NCI-H2029 treated with DMSO at 0.1 percent for 48 hours (cell line): ENCODE measurements at places on chromosomes 12 and 14.

DNA sequence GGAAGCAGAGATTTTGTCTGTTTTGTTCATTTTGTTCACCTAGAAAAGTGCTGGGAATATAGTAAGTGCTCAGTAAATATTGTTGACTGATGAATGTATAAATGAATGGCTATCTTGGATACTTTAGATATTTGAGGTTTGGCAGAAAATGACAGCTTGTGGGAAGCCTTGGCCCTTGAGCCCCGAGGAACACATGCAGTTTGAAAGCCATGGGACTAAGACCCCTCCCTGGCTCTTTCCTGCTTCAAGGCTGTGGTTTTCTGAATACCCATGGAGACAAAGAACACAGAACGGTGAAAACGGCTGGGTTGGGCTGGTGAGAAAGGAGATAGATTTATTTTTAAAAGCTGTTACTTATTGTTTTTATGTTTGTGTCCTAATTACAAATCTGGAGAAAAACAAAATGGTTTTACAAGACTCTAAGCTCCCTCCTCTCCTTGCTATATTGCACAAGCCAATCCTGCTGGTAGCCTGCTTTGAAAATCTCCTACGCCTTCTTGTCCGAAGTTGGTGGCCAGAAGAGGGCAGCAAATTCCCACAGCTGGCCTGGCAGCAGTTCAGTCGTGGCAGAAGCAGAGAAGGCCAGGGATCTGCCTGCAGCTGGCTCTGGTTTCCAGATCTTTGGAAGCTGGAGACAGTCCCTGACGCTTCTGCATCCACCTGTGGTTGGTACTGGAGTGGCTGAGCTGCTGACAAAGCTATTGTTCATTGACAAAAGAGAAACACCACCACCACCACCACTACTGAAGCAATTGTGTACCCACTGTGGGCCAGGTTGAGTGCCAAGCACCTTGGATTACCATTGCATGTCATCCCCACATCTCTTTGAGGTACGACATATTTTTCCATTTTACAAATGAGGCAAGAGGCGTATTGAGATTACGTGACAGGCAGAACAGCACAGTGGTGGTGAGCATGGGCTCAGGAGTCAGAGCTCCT, 5.2 kb upstream of the KRT85 start:
- DNase-seq, result peak; percentile 70

DNA sequence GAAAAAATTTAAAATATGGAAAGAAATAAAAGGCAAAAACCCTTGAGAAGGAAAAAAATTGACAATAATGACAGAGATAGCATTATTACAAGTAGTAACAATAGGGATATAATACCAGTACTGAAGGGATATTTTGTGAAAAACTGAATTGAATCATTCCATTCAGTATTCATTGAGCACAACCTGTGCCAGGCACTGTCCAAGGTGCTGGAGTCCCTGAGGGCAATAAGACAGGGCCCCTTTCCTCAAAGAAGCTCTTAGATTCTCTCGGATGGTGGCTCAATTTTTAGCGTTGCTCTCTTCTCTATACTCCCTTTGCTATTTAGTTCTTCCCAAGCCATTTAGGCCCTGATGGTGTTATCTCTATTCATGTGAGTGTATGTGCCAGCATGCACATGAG, 34.3 kb upstream of the GAS2L3 start:
- DNase-seq, result no peak

- DNase-seq, result no peak
Observed at GRCh38 chr12:50050410-50051098, 6.8 kb upstream of the ASIC1 start.

DNA sequence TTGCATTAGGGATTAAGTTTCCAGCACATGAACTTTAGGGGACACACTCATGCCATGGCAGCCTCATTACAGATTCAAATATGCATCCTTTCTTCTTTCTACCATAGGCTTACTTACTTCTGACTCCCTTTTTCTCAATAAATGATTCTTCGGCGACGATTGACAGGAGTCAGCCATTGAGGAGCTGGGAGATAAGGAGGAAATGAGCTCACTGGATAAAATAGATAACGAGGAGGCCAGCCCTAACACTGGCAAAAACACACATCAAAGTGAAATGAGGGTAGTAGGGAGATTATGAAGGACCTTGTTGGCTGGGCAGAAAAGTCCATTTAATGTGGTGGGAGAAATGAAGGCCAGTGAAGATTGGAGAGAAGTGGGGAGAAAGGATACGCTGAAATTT, 172.2 kb downstream of the SLC41A2 start:
- DNase-seq, result no peak

- DNase-seq, result no peak
Observed at GRCh38 chr12:97756066-97756666, 293.6 kb downstream of the RMST start.

DNA sequence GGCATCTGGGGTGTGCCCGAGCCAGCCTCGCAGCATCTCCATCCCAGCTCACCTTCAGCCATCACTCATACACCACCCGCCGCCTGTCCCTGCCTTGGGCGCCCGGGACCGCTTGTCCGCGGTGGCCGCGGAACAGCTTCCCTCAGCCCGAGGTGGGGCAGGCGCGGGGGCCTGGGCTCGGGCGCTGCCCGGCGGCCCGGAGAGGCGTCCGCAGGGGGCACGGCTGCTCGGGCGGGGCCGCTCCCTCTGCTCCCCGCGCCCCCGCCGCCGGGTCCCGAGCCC, 430 bp downstream of the SLC41A2 start:
- peak; percentile 12 for DNase-seq

DNA sequence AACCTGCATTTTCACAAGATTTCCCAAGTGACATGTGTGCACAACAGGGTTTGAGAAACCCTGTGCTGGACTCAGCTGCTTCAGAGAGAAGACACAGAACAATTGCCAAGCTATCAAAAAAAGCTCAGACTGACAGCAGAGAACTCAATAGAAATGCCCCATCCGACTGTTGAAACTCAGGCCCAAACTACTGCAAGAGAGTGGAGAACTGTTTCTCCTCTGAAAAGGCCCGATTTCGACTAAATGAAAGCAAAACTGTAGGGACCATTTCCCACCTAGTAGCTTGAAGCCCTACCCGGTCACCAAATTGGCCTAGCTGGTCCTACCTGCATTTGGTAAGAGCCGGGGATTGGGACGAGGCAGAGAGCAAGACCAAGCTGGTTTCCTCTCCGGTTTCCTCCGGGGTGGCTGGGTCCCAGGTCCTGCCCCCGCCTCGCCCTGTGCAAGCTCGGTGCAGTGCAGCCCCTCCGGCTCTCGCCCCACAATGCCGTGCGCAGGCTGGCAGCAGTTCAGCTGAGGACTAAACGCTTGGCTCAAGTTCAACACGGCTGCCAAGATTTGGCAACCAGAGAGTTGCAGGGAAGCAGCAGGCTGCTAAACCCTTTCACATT, 1180.6 kb downstream of the VRK1 start:
- peak; percentile 48 for DNase-seq

- no peak for DNase-seq
Observed at GRCh38 chr12:88063375-88063774, 34.2 kb upstream of the C12orf50 start.

GRCh38 chr12:3230758-3231375, 153.7 kb downstream of the TSPAN9 start:
- DNase-seq, result no peak

DNA sequence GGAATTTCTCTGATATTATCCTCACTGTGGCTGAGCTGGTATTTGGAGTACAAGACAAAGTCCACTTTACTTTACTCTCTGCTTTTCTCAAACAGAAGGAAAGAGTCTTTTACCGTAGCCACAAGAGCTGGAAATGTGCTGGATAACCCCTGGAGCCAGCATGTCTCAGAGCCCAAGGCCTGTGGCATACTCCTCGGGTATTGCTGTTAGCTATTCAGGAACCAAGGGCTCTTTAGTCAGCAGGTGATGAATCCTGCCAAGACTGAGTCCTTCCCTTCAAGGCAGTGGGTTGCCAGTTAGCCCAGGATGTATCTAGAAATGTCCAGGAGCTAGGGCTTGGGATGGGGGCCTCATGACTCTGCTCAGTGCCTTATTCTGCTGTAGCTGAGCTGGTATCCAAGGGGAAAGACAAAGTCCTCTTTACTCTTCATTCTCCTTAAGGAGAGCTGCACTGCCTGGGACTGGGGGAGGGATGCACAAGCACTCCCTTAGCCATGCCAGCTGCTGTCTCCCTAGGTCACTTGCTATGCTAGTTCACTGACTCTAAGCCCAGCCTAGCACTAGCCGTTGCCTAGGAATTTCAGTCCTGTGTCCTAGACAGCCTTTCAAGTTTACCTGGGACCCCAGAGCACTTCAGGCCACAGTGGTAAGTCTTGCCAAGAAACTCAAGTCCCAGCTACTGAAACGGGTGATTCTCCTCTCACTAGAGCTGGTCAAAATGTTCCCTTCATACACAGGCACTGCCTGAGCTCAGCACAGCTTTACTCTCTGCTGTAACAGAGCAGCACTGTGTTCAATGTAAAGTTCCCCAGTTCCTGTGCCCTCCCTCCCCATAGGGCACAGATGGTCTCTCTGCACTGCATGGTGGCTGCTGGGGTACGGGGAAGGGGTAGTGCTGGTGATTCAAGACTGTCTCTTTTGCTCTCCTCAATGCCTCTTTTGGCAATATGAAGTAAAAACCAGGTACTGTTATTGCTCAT, 136.4 kb downstream of the SLC35F4 start:
- no peak for DNase-seq

- DNase-seq, result no peak
Observed at GRCh38 chr12:13250416-13250815, 53.9 kb downstream of the EMP1 start.

GRCh38 chr14:29102996-29103395, 336.4 kb downstream of the FOXG1 start:
- no peak for DNase-seq

DNA sequence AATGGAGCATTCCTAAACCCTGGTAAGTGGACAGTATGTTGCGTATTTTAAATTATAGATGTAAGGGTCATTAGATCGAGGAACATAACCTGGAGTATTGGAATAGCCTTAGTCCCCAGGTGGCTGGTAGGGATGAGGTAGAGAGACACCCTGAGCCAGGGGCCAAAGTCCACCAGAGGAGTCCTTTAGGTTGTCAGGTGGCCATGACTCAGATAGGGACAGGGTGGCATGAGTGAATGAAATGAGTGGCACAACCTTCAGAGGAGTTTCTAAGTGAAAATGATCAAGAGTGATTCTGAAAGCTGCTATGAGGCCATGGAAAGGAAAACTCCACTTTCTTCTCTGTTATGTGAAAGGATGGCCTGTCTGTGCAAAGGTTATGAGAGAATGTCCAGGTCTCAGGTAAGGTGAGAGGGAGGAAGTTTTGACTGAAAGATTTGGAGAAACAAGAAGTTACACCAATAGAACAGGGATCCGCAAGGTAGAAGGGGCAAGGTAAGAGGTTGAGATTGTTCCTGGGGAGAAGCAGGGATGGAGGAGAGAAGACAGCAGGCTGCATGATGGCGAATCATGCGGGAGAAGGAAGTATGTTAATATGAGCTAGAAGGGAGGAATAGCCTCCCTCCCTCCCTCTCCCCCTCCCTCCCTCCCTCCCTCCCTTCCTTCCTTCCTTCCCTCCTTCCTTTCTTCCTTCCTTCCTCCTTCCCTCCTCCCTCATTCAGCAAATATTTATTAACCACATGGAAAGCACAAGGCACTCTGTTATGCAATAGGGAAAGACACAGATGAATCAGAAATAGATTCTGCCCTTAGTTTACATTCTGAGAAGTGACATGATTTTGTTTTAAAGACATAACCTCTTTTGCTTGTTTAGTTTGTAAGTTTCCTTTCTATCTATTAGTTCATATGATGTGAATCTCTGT, 14.0 kb upstream of the RIPK3 start:
- DNase-seq, result no peak

DNA sequence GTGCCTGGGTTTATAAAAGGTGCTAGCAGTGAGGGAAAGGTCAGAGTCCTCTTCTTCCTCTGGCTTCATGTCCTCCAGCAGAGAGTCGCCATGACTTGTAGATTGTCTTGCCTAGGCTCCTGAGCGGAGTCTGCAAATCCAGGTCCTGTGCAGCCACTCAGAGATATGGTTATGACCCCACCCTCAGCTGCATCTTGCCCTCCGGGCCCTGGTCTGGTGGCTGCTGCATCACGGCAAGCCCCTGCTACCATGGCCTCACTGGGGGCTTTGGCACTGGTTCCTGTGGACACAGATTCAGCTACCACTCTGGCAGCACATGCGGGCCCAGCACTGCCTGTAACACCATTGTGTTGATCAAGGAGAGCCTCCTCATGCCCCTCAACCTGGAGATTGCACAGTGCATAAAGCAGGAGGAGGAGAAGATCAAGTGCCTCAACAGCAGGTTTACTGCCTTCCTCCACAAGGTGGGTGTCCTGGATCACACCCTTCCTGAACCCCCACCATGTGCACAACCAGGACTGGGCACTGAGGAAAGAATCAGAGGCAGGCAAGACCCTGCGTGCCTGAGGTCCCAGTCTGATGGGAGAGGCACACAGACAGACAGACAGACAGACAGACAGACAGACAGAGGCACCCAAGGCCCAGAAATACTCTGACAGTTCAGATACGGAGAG, 10.5 kb upstream of the KRT86 start:
- DNase-seq, result no peak

DNA sequence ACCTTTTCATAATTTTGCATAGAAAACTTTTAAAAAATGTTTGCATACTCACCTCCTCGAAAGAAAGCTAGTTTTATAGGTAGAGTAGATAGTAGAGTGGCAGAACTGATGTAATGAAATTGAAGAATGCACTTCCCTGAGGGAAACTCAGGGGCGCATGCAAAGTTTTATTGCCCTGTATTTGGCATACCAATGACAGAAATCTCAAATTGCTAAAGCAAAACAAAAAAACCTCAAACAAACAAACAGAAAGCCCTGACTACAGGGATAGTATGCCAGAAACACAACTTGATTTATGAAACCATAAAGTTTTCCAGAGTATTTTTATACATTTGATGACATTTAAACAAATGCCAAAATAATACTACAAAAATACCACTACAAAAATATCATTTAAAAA, 1.8 kb downstream of the RASSF9 start:
- DNase-seq, result no peak

- DNase-seq, result no peak
Observed at GRCh38 chr14:99600232-99600888, 3.6 kb downstream of the CCDC85C start.

GRCh38 chr12:65756956-65757511, 67.2 kb upstream of the HMGA2 start:
- no peak for DNase-seq

DNA sequence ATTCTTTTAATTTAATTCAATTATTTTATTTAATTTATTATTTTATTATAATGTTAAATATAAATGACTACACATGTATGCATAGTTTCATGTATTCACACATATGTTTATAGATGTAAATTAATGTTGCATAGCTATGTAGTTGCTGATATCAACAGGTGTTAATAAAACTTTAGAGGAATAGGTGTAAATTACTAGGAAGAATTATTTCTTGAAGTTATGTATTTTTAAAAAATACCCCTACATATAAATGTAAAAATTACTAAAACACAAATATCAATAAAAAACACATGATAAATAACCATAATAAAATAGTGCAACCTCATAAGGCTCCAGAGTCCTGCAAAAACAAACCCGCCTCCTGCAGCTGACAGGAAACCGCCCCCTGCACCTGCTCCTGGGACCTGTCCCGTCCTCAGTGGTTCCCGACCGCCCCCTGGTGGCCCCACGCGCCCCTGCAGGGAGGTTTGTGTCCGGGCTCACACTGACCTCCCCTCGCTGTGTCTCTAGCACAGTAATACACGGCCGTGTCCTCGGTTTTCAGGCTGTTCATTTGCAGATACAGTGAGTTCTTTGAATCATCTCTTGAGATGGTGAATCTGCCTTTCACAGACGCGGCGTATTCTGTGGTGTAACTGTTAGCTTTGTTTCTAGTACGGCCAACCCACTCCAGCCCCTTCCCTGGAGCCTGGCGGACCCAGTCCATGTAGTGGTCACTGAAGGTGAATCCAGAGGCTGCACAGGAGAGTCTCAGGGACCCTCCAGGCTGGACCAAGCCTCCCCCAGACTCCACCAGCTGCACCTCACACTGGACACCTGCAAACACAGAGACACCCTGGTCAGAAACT, 1264.0 kb downstream of the TMEM121 start:
- peak; percentile 34 for DNase-seq
